ENCODE measurements at places on chromosomes 5 and 9.

- DNase-seq, result peak; percentile 69
Measured at GRCh38 chr5:109921735-109922380, 232.1 kb downstream of the MAN2A1 start.

GRCh38 chr9:35518225-35518821, 28.4 kb downstream of the RUSC2 start:
- DNase-seq, result no peak

DNA sequence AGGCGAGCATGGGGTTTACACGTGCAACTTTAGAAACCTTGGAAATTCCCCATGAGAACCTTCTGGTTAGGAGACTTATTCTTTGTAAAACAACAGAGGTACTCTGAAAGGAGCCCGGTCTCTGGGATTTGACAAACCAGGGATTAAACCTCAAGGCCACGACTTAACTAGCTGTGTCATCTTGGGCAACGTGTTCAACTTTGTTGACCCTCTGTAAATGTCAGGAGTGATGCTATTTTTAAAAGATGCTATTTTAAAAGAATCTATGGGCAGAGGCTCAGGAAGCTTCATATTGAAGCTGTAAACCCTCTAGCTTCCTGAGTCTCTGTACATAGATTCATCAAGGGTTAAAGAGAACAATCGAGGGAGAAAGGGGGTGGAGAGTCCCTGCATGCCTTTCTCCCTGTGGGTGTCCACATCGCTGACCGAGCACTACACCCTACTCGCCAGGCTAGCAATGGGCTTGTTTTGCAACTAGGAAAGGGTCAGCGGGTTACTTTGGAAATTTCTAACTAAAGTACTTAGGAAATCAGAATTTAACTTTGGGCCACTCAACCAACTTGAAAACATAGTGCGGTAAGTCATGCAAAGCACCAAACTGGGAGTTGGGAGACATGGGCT, 2.1 kb downstream of the SLC36A2 start:
- no peak for DNase-seq

DNA sequence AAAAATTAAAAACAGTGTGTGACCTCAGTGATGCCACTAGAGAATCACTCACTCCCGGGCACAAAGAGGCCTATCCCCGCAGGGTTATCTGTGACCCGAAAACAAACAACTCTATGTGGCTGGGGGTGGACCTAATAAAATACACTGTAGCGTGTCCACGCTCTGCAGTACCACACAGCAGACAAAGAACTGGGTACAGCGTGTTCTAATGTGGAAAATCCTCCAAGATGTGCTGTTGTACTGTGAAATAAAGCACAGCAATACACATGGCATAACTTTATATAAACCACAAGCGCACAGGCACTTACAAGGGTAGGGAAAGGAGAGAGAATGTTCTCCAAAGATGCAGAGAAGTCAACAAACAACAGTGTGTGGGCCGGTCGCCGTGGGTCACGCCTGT, 8.1 kb upstream of the SLC34A1 start:
- no peak for DNase-seq

DNA sequence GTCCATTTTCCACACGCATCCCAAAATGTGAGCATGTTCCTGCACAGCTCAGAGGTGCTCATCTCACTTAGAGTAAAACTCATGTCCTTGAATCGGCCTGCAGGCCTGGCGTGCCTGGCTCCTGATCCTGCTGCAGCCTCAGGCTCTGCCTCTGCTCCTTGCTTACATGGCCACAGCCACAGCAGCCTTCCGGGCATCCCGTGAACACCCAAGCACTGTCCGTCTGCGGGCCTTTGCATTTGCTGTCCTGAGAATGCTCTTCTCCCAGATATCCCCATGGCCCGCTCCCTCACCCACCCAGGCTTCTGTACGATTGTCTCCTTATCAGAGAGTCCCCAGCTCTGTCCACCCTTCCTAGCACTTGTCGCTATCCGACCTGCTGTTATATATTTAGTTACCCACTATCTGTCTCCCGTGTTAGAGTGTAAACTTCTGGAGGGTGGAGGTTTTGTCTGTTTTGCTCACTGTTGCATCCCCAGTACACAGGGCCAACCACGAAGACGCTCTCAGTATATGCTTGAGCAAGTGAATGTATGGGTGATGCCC, 21.9 kb downstream of the FGF18 start:
- DNase-seq, result no peak

Measured in CD4-positive, alpha-beta T cell treated with Interleukin-10 for 1 hour (primary cell).